CMK (cell line): ENCODE measurements at places on chromosomes 3 and 15.

DNA sequence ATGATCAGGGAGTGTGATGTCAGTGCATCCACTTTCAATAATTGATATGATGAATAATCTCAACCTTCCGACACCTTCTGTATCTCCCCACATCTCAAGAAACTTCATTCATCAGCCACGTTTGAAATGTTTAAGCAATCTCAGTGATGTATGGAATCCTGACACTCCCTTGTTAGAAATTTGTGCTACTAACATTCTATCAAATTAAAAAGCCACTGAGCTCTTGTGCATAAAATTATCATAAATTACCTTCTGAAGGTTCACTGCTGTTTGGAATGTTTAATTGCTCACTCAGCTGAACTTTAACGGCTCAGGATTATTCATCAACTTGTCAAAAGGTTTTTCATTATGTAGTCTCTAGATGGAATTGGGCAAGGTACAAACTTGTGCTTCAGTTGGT, 108.4 kb upstream of the DPH6 start:
- DNase-seq = no peak

DNA sequence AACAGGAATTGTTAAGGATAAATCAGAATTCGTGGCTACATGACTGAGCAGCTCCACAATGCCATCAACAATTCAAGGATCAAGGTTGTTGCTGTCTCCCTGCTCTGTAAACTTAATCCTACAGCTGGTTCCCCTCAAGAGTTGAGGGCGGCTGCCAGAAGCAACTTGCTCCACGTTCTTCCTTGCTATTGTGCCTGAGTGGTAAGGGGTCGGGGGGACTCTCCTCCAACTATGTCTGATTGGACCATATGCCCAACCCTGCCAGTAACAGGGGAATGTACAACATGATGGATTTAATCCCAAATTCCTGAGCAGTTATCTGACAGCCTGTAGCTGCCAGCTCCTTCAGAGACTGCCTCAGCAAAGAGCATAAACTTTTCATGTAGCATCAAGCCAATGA, 37.9 kb upstream of the MECOM start:
- no peak for DNase-seq

DNA sequence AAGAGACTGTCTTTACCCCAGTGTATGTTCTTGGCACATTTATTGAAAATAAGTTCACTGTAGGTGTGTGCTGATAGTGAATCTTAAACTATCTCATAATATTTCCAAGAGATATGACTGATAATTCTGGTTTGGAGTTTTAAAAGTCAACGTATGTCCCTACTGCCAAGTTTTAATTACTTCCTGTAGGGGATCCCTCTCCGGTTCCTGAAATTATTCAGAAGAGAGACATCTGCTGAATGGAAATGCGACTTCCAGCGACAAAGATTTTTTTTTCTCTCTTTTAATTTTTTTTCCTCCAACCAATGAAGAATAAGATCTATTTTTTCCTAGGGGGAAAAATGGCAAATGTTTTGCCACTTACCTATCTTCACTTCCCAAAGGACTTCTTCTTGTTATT, 498.9 kb upstream of the TGFBR2 start:
- DNase-seq = no peak

DNA sequence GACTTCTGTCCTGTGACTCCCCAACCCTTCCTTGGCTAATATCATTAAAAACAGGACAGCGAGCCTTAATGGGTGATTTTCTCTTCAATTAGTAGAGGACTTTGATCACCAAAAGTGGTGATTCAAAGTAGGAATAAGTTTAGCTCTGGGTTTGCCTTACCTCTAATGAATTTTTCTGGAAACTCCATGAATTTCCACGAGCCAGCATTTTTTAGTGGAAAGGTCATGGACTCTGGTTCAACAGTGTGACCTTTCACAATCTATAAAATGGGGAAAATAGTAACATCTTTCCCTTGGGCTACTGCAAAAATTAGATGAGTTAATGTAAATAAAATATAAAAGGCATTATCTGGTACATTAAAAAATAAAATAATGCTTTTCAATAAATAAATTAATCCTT, 417.8 kb upstream of the NR2F2 start:
- DNase-seq = no peak

GRCh38 chr3:196688349-196688748, 23.7 kb downstream of the CEP19 start:
- DNase-seq = no peak

DNA sequence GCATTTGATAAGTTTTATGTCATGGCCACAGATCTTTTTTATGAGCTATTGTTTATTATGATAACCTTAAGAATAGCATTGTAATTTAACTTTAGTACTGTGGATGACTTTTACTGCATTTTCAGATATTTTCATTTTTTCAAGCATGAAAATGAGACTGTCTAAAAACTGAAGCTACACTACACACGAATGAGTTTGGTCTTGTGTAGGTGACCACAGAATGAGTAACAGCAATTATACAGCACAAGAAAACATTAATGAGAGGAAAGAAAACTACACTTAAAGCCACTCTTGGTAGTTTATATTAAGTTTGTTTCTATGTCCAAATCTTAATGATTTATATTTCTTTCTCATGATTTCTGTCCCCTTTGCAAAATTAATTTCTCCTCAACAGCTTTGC, 809.2 kb downstream of the NAALADL2 start:
- no peak for DNase-seq

- DNase-seq = no peak
Observed at GRCh38 chr3:53337167-53337940, 10.0 kb downstream of the DCP1A start.

GRCh38 chr3:149941186-149941585, 29.5 kb downstream of the PFN2 start:
- no peak for DNase-seq
